ENCODE measurements at places on chromosomes 12 and 14.

DNA sequence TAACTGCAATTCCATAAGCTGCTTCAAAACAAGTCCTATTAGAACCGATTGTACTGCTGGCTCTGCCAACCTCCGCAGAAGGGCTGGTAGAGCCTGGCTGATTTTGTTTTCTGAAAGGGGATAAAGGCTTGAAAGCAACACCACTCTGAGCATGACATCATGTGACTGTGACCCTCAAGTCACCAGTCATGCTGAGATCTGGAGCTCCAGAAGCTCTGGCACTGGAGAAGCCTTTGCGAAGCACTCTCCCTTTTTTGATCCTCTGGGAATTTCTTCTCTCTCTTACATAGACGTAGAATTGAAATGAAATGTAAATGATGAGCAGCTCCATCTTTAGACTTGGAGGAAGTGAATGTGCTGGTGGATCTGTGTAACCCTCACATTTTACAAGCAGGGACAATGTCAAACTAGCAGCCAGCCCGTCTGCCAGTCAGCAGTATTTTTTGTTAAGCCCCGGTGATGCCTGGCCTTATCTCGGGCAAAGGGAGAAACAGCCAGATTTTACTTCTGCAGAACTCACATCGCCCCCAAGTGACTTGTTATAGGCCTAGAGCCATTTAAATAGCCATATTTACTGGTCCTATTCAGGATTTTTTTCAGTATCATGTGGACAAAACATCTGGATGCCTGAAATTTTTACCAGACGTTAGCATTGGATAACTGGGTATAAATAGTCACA is 112.1 kb upstream of the NPAS3 start:
- DNase-seq: peak; percentile 13

DNA sequence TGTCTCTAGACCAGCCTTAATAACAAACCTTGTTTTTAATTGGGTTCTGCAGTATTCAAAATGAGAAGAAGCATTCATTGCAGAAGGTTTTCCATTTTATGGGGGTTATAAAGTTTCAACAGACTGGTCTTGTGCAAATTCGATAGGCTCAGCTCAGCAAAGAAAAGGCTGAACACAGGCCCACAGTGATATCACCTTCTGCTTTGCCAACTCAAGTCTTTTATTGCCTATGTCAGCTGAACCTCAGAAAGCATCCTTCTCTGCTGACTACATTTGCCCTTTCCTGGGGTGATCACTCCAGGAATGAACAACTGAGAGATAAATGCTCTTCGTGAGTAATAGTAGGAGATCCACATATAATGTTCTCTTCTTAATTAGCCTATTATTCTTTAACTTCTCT is 134.5 kb upstream of the CCDC175 start:
- no peak for DNase-seq

- DNase-seq: no peak
Observed at GRCh38 chr14:75469606-75470237, 41.9 kb downstream of the JDP2 start.

- DNase-seq: no peak
Observed at GRCh38 chr14:70237710-70238109, 49.0 kb upstream of the SLC8A3 start.

- no peak for DNase-seq
Observed at GRCh38 chr12:39061576-39061975, 156.2 kb upstream of the CPNE8 start.

GRCh38 chr14:79357307-79357706 is 854.0 kb downstream of the DIO2 start:
- no peak for DNase-seq

All from hypothalamus (tissue), 51 donors.